Smooth muscle cell of bladder (primary cell): ENCODE measurements at places on chromosomes 1 and 21. TPM values are rescaled to one million over a fixed set of nuclear protein-coding genes. Genes with fewer than 3 reads are reported as not detected.

The SLC30A1 gene
- total RNA-seq, result 20.7 and 21.5 TPM in 2 replicates

The OR14A16 gene
- total RNA-seq, result not detected in 2 replicates

The MYOM3 gene
- total RNA-seq, result 0.09 TPM in 1 of 2 replicates, not detected in the other

The KRTAP11-1 gene
- total RNA-seq, result not detected in 2 replicates

The SLC6A17 gene
- under 0.01 and 0.09 TPM in 2 replicates for total RNA-seq
